ENCODE measurements at places on chromosomes 16 and 17.

- DNase-seq = no peak
Measured at GRCh38 chr16:57945740-57946138, 25.2 kb downstream of the CNGB1 start.

GRCh38 chr16:82149536-82149935 lies 20.5 kb downstream of the MPHOSPH6 start:
- DNase-seq = no peak

DNA sequence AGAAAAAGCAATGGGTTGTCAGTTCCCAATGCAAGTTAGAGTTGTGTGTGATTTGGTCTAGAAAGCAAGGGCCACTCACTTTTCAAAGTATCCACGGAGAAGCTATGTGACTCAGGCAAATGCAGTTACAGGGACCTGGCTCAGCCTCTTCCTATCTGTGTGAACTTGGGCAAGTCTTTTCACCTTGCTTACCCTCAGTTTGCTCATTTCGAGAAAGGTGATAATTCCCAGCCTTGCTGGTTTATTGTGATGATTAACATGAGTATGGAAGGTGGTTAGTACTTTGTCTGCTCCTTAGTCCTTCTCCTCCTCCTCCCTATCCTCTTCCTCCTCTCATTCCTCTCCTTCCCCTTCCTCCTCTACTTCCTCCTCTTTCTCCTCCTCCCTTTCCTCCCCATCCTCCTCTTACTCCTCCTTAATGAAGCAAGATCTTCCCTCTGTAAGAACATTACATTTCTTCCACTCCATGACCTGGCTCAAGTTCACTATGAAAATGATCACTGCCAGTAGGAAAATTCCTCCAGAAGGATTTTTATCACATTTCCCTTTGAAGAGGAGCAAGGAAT lies 204.0 kb downstream of the GRIN2A start:
- no peak for DNase-seq

DNA sequence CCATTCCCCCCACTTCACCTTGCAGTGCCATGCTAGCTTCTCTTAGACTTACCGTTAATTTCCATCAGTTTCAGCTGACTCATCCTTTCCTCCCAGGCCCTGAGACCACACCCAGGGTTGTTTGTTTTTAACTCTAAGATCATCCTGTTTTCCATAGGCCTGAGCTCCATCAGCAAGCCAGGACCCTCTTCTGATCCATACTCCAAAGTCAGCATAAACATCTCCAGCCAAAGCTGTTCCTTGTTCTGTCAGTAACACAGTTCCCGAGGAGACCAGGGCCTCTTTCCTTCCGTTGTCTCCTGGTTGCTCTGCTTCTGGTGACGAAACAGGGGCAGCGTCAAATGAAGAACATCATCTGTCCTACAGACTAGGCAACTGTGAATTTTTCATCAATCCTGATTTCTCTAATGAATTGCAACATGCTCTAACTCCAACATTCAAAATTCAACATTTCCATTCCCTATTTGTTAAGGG lies 83.8 kb upstream of the HNF1B start:
- no peak for DNase-seq
